IMR-90 (cell line): ENCODE measurements at places on chromosomes 16 and 17. TPM values are rescaled to one million over a fixed set of nuclear protein-coding genes. Genes with fewer than 3 reads are reported as not detected.
A peak's percentile ranks its signal among the peaks of the same experiment; 100 is the strongest.

GRCh38 chr17:78933025-78933958 is 8.1 kb upstream of the TIMP2 start:
- peak; percentile 99 for DNase-seq

The OTOA gene
- 0.02 TPM in 1 of 2 replicates, not detected in the other for polyA plus RNA-seq

GRCh38 chr16:1830213-1830612 is 3.2 kb downstream of the FAHD1 start:
- no peak for DNase-seq

DNA sequence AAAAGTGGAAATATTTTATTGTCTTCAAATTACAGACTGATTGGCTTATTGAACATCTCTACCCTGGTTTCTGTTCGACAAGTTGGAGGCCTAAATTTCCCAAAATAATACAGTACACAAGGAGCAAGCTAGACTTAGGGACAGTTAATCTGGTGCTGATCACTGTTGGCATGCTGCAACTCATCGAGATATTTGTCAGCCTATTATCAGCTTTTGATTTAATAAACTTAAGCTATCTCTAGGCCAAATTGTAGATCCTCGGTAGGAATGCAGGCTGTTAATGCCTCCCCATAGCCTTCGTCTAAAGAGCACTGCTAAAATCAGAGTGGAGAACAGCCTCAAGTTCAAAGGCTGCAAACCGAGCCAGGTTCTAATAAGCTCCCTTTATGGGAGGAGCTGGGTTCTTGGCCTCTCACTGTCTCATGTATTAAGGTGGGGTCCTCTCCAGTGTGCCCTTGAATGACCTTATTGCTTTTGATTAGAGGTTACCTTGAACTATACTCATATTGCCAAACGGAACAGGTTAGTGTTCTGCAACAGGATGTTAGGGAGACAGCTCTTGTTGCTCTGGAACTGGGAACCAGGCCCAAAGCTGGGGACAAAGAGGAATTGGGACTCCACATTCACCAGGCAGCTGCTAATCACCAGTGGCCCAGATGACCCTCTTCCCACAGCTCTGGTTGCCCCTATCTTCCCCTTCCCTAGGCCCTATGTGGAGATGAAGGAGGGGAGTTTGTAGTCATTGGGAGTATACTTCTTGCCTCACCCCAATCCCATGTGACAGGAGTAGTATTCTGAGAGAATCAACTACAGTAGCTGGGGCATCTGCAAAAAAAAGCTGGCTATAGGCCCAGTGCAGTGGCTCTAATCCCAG is 69.5 kb upstream of the NOL11 start:
- DNase-seq = no peak

- DNase-seq = no peak
Observed at GRCh38 chr17:20009052-20009301, 182 bp upstream of the SPECC1 start.

- no peak for DNase-seq
Observed at GRCh38 chr17:39765175-39765574, 27.4 kb downstream of the GRB7 start.

DNA sequence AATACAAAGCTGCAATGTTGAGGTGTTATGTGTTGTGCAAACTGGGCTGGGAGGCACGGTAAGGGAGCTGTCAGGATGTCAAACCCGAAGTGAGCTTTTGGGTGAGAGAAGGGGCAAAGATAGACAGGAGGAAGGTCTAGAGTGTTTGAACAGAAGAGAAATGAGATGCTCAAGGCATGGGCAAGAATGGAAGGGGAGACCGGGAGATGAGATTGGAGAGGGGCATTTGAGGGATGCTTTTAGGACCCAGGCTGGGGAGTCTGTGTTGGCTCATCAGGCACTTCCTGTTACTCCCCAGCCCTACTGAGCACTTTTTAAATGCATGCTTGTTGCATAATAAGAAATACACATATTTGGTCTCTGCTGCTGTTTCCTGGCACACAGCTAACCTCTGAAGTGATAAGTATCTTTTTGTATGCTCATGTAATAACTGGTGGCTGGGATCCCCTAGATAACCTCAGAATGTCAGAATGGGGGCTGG is 13.7 kb downstream of the UNC45B start:
- no peak for DNase-seq

The GGT6 gene
- not detected in 2 replicates for polyA plus RNA-seq

GRCh38 chr16:14028202-14028601 is 42.9 kb upstream of the MRTFB start:
- DNase-seq = no peak

GRCh38 chr17:80027043-80027435 is 8.6 kb downstream of the TBC1D16 start:
- no peak for DNase-seq

The ABCC12 gene
- polyA plus RNA-seq = not detected in 2 replicates

DNA sequence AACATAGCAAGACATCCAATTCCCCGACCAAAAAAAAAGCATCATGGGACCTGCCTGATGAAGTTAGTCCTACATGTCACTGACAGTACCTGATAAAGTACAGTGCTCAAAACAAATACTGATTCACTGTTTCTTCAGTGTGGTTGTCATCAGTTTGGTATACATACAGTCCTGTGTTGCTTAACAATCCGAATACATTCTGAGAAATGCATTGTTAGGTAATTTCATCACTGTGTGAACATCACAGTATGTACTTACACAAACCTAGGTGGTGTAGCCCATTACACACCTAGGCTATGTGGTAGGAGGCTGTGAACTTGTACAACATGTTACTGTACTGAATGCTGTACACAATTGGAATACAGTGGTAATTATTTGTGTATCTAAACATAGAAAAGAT is 19.0 kb upstream of the FA2H start:
- no peak for DNase-seq

DNA sequence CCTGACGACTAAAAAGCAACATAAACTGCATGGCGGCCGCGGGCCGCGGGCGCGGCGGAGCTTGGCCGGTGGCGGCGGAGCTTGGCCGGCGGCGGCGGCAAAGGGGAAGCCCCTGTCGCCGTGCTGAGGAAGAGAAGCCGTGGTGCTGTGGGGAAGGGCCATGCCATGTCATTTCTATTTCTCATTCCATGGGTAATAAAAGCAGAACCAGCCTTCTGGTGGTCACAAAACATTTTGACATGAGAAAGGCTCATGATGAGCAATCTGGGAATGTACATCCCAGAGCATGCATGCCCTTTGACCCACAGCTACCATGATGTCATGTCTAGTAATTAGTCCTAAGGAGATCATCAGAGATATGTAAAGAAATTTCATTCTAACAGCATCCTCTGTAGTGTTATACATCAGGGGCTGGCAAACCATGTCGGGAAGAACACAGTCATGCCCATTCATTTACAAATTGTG is 23.9 kb upstream of the HEATR6 start:
- DNase-seq = peak; percentile 79

DNA sequence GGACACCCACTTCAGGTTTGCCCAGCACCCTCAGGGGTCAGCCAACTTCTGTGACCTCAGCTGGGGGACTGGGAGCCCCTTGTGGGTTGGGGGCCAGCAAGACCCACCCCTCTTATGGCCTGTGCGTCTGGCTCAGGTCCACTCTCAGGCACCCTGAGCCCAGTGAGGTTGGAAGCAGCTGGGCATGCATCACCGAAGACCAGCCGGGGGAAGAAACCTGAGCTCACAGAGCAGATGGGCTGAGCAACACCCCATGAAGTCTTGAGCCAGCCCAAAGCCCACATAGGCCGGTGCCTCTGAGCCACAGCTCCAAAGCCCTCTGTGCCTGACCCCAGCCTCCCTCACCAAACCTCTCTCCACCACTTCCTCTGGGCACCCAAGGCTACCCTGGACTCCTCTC is 166.7 kb downstream of the RBFOX3 start:
- no peak for DNase-seq

GRCh38 chr16:24309258-24310142 is 53.4 kb downstream of the CACNG3 start:
- DNase-seq = peak; percentile 39

The SLC38A8 gene
- not detected in 2 replicates for polyA plus RNA-seq

DNA sequence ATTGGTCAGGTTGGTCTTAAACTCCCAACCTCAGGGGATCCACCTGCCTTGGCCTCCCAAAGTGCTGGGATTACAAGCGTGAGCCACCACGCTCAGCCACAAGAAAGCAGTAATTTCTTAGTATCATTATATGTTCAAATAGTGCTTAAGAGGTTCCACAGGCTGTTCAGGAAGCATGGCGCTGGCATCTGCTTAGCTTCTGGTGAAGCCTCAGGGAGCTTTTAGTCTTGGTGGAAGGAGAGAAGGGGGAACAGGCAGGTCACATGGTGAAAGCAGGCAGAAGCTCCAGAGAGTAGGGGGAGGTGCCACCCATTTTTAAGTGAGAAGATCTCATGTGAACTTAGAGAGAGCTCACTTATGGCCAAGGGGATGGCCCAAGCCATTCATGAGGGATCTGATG is 3.7 kb upstream of the SEC14L1 start:
- no peak for DNase-seq

The BRICD5 gene
- 0.94 and 1.5 TPM in 2 replicates for polyA plus RNA-seq

GRCh38 chr16:86065711-86066110 is 166.7 kb downstream of the IRF8 start:
- no peak for DNase-seq

The EXOSC6 gene
- 5.8 and 6.3 TPM in 2 replicates for polyA plus RNA-seq

DNA sequence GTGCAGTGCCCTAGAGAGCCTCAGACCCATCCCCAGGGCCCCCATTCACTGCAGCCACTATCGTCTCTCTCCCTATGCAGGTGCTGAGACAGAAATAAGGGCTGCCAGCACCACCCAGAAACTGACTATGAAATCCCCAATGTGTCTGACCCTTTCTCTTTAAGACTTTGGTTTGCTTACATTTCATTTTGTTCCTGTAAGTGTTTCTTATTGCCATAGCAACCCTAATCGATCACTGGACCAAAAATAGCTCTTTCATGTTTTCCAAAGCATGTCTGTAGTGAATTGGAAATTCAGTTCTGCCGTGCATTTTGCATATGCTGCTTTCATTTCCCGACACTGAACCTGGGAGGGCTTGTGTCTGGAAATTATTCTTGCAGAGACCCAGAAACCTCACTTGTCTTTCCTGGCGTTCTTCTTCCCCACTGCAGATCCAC is 148.7 kb upstream of the NOL11 start:
- DNase-seq = no peak

- no peak for DNase-seq
Observed at GRCh38 chr16:71954699-71955195, 45.5 kb downstream of the PKD1L3 start.

- DNase-seq = no peak
Observed at GRCh38 chr16:89453501-89454321, 36.6 kb downstream of the ANKRD11 start.

DNA sequence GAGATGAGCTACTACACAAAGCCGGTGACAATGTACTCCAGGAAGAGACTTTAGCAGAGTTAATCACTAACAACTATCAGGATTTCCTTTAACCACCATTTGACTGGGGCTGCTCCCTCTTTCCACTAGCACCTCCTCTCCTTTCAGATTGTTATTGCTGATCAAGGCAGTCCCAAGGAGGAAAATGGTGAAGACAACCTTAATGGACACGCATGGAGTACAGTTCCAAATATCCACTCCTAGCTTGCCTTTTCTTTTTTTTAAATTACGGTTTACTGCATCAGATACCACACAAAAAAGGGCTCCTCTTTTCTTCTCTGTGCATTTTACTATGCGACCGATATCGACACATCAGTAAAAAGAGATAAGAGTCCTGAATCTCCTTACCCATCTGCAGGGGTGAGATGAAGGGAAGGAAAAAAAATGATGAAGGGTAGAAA is 30.9 kb downstream of the FAM222B start:
- DNase-seq = peak; percentile 21

- DNase-seq = no peak
Observed at GRCh38 chr17:68391561-68392268, 65.6 kb downstream of the WIPI1 start.

- DNase-seq = no peak
Observed at GRCh38 chr17:76572201-76572910, 13.3 kb downstream of the ST6GALNAC2 start.

DNA sequence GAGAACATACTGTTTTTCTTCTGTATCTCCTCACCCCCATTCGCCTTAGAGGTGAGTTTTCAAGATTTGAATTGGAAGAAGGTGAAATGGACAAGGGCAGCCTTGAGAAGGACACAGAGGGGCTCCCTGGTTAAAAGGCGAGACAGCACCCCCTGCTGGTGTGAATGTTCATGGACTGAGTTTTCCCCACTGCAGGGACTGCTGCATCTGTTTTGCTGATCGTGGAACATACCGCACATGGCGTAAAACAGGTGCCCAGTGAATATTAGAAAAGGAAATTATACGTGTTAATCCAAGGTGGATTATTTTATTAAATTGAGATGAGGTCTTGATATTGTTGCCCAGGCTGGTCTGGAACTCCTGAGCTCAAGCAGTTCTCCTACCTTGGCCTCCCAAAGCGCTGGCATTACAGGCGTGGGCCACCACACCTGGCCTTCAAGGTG is 54.5 kb downstream of the NDE1 start:
- peak; percentile 69 for DNase-seq

DNA sequence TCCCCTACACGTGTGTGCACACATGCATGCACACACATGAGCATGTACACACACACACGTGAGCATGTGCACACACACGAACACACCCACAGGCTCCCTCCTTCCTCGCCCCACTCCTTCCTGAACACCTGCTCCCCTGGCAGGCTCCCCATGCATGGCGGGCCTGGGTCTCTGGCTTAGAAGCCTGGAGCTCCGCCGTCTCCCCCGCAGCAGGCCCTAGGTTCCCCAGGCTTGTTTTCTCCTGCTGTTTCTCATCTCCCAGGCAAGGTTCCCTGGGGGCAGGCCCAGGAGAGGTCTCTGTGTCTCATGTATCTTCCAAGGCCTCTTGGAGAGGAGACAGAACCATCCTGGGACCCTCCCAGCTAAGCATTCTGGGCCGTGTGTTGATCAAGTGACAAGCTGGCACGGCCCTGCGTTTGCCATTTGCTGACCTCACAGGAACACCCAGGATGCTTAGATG is 202.3 kb upstream of the CIBAR2 start:
- no peak for DNase-seq

DNA sequence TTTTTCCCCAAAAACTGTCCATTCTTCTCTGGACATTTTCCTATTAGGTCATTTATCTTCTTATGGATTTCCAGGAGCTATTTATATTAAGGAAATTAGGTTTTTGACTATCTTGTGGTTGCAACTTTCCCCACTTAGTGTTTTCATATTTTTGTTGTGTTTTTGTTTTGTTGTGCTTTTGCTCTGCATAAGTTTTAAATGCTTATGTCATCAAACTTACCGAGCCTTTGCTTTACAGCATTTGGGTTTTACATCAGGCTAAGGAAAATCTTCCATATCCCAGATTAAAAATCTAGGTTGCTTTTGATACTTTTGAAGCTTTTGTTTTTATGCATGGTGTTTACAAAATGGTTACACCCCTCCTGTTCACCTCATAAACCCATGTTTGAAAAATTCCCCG is 27.5 kb downstream of the MAF start:
- DNase-seq = no peak

DNA sequence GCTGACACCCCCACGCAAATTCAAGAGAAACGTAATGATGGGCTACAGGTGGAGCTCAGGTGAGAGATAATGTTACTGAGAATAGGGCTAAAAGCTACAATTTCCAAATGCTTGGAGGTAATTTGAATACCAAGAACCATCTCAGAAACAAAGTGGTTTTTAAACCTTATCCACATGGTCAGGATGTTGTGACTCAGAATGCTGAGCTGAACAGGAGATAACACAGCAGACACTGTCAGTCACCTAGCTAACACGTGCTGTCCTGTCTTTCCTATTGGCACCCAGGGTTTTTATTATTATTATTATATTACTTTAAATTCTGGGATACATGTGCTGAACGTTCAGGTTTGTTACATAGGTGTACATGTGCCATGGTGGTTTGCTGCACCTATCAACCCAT is 233.0 kb upstream of the MAF start:
- DNase-seq = no peak

- DNase-seq = no peak
Observed at GRCh38 chr17:19610311-19610710, 38.2 kb upstream of the ALDH3A2 start.

- DNase-seq = no peak
Observed at GRCh38 chr17:35870906-35871819, 2.5 kb upstream of the HEATR9 start.
